ENCODE measurements at places on chromosomes 3 and 15.

GRCh38 chr15:84894736-84895425 lies 10.4 kb downstream of the SLC28A1 start:
- no peak for DNase-seq

DNA sequence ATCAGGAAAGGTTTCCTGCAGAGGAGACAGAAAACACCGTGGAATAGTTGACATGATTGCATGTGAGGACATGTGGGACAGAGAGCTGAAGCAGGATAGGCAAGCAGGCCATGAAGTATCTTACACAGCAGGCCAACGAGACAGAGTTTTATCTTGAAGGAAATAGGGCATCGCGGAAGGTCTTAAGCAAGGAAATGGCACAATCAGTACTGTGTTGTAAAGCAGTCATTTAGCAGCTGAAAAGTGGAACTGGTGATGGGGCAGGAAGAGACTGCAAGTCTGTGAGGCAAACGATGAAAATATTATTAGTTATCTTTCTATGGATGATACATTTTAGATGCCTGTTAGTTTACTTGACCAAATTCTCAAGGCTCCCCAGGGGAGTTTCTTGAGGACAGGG lies 535.1 kb downstream of the SOX2 start:
- no peak for DNase-seq

DNA sequence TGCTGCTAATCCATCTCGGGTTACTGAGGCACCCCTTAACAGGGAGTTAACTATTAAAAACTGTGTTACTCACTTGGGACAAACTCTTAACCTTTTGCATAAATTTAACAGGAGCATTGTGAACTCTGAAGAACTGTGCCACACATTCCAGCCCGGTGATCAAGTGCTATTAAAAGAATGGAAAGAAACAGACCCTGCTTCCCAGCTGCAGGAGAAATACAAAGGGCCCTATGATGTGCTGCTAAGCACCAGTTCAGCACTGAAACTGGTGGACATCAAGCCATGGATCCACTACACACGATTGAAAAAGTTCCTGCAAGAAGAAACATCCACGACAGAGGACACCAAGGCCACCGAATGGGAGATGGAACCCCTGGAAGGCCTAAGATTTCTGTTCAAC lies 114.7 kb upstream of the PLCL2 start:
- DNase-seq, result no peak

GRCh38 chr15:81483496-81483895 lies 109.5 kb upstream of the TMC3 start:
- no peak for DNase-seq

- DNase-seq, result no peak
Observed at GRCh38 chr3:177405191-177405672, 207.9 kb upstream of the TBL1XR1 start.

DNA sequence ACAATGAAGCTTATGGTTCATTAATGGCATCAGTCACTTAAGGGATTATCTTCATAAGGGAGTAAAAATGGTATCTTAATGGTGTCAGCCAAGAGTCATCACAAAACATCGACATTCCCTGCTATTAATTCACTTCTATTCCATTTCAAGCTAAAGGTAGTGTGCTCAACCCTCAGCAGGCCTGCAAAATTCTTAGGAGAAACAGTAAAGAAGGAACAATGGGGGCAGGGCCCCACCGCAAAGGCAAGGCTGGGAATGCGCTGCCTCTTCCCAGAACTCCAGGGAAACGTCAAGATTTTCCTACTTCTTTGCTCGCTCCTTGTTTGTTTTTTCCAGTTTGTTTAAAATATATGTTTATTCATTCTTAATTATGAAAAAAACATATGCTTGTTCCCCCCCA lies 187.3 kb upstream of the TSC22D2 start:
- no peak for DNase-seq

DNA sequence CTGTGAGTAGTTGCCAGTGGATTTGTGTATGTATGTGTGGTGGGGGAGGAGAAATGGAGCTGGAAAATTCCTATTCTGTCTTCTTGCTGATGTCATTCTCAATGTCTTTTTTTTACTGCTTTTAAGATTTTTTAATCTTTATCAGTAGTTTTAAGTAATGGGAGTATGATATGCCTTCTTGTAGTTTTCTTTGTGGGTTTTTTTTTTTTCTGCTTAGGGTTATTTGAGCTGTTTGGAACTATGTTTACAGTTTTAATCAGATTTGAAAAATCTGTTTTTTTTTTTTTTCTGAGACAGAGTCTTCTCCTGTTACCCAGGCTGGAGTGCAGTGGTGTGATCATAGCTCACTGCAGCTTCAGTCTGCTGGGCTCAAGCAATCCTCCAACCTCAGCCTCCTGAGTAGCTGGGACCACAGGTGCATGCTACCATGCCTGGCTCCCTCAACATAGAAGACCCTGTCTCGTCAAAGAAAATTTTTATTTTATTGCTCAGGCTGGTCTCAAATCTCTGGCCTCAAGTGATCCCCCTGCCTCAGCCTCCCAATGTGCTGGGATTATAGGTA lies 37.1 kb downstream of the RPL39L start:
- no peak for DNase-seq

DNA sequence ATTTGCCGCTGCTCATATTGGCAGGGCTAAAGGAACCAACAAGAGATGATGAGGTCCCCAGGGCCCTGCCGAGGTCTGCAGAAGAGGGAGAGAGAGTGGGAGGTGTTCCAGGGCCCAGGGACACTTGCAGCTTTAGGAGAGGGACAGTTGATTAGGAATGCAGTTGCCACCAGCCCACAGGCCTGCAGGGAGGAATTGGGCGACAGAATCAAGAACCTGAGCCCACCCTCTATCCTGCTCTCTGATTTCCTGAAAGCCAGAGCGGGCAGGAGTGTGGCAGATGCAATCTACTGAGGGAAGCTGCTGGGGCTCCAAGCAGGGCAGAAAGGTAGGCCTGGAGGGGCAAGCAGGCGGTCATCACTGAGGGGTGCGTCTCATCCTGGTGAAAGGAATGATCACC lies 12.1 kb upstream of the PRR23E start:
- DNase-seq, result no peak

DNA sequence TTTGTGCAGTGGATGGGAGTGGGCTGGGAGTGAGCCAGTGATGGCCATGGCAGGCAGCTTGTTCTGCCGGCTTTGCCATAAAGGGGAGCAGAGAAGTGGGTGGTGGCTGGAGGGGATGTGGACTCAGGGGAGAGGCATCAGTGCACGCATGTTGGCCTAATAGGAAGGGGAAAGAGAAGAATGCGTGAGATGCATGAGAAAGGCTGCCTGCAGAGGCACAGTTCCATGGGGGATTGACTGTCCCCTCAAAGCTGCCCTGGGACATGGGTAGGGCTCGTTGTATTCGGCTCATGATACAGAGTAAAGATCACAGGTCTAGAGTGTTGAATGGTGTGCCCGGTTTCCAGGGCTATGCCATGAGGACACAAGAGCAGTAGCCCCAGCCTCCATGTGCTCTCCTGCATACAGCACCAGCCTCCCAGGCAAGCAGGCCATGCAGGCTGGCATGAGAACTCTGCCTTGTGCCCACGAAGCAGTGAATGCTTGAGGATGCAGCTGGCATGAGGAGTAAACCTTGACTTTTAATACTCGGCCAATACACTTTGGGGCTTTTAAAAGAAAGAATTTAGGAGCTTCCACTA lies 68.0 kb upstream of the SNRPA1 start:
- DNase-seq, result no peak

DNA sequence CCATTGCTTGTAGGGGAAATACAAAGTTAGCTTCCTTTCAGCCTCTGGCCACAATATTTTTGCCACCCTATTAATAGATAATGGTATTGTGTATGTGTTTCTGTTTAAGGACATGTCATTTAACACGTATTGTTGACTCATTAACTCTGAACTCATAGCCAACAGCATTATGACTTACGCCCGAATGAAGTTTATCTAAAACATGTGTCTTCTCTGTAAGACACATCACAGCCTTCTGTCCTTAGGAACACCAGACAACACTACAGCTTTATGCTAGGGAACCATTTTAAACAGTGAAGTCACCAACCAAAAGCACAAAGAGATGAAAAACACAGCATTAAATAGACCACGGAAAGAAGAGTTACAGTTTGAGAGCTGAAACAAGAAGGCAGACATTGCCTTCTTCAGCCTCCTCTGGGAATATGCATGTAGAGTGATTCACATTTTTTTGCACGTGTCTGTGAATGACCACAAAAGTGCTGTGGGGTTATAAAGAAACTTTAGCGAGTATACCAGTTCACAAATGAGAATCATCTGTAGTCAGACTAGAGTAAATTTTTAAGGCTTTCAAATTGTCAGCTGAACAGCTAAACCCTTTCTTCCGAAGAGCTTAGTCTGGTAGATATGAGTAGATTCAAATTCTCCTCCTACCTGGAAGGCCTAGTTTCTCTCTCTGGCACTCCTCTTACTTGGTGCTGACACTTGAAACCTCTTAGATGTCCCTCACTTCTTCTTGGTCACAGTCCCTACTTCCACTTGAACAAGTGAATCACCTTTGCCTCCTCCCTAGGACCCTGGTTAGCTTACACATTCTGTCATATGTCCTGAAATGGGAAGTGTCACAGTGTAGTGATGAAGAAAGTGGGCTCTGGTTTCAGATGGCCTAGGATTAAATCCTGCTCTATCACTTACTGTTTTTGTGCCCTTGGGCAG lies 32.2 kb downstream of the MCTP2 start:
- peak; percentile 10 for DNase-seq

DNA sequence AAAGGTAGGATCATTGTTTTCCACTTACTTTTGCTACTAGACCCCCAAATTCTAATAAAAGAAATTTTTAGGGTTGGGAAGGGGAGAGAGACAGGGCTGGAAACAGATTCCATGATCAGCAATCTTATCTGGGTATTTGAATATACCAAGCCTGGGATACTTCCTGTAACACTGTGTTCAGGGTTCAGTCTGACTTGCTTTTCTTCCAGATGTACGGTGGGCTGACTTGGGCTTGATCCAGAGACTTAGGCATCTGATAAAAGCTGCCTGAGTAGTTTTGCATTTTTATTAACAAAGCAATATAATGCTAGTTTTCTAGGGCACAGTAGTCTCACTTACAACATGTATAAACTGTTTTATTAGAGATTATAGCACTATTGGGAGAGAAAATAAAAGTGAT lies 49.2 kb downstream of the KCNMB2 start:
- DNase-seq, result no peak

- no peak for DNase-seq
Observed at GRCh38 chr3:142907996-142908395, 19.1 kb upstream of the PCOLCE2 start.

GRCh38 chr3:172711454-172711795 lies 558 bp upstream of the NCEH1 start:
- no peak for DNase-seq

DNA sequence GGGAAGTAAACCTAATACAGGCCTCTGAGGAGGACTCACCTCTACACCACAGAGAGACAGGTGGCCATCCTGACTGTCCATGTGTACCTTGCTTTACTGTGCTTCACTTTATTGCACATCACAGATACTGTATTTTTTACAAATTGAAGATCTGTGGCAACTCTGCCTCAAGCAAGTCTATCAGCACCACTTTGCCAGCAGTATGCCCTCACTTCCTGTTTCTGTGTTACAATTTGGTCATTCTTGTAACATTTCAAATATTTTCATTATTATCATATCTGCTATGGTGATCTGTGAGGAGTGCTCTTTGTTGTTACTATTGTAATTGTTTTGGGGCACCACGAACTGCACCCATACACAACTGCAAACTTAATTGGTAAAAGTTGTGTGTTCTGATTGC lies 78.0 kb downstream of the BBX start:
- no peak for DNase-seq

GRCh38 chr3:105343991-105344390 lies 22.7 kb upstream of the ALCAM start:
- no peak for DNase-seq

GRCh38 chr15:56965231-56966013 lies 47.0 kb downstream of the TCF12 start:
- no peak for DNase-seq

GRCh38 chr3:48930590-48930989 lies 11.9 kb downstream of the ARIH2 start:
- peak; percentile 14 for DNase-seq

DNA sequence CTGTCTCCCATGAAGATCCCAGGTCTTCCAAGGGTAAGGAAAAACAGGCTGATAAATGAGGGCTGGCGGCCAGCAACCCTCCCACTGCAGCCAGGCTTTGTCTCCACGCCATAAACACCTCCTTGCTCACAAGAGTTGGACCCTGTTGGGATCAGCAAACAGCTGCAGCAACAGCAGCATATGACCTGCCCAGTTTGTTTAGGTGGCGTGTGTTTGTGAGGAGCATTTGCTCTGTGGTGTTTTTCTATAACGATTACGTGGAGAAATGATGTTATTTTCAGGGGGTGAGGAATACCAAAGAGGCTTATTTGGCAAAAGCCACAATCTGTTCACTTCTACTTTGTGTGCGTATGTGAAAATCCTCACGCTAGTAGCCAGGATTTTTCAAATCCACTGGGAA lies 58.5 kb downstream of the RFTN1 start:
- DNase-seq, result no peak

Measured in AG09319 (cell line).